Fibroblast of the conjunctiva (primary cell): ENCODE measurements at places on chromosomes 4 and X.

GRCh38 chrX:48776818-48777439 lies 9.5 kb upstream of the GATA1 start:
- no peak for DNase-seq

DNA sequence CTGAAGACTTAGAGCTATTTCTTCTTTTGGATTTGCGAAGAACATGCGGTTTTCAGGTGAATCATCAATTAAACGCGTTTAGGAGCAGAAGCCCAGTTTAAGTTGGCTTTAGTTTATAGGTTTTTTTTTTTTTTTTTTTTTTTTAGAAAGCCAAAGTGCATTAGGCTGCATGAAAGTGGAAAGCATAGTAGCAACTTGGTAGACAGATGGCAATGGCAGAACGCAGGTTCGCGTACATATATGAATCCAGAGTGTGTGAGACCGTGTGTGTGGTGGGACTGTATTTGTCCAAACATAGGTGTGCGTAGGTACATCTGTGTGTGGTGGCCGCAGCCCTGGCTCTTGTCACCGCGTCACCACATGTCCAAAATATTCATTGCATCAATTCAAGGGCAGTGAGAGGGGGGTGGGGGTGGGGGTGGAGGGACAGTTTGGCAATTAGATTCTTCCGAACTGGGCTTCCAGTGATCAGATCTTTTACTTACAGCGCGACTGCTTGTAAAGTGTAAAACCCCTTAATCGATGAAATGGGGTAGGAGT lies 901 bp downstream of the JADE1 start:
- DNase-seq: no peak

- DNase-seq: no peak
Observed at GRCh38 chrX:44253575-44253942, 89.9 kb downstream of the EFHC2 start.

- no peak for DNase-seq
Observed at GRCh38 chr4:179804440-179804839, 2362.2 kb upstream of the AGA start.

DNA sequence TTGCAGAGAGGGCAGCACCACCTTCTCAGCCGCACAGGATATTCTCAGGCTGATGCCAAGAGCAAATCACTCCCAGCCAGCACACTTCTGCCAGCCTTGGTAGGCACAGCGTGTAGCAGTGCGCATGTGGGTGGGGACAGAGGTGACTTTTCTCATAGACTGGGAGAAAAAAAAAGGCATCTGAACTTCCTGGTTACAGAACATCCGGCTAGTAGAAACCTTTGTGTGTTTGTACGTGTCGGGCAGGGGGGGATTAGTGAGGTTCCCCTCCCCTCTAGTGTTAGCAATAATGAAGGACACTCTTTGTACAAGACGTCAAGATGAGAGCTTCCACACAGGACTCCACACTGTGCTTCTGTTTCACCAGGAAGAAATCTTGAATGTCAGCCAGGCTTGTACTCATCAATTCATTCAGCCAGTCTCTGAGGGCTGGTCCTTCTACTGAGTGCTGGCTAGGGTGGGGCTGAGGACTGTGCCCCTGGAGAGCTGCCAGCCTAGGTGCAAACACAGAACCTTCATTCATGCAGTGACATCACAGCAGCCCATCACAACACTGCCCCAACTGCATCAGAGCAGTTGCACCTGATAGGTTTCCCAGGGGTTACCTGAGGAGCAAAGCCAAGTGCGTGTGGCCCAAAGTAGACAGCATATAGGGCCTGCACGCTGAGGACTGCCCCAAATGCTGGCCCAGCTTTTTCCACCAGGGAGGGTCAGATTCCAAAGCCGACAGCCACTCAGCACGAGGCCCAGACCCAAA lies 34.7 kb downstream of the SLC25A5 start:
- DNase-seq: peak; percentile 18

DNA sequence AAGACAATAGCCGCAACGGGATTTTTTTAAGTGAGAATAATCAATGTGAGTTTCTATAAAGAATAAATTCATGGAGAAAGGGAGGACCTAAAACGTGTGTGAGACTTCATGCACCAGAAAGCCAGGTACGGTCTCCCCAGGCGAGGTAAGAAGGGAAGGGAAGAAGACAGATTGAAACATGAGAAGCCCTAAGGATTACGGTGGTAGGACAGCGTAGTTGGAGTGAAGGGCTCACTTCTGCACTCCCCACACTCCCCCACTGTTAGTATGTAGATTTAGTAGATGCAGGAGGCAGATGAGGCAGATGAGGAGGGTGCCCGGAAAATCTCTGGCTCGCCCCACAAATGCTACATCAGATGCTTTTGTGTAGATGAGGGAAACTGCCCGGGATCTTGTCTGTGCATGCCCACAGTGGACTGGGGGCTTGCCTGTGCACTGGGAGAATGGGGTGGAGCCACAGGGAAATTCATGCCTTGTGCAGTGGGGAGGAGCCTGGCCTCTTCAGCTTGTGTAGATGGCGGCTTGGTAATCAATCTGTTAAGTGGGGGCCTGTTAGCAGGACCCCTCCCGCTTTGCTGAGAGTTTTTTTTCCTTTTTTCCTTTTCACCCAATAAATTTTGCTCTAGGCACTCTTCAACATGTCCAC lies 1544.5 kb upstream of the TENM3 start:
- no peak for DNase-seq

- peak; percentile 29 for DNase-seq
Observed at GRCh38 chr4:27684610-27685011, 824.0 kb downstream of the STIM2 start.

- DNase-seq: no peak
Observed at GRCh38 chrX:1295550-1295949, 26.9 kb downstream of the CSF2RA start.
